Placental pericyte (primary cell): ENCODE measurements at places on chromosomes 4 and X. TPM values are rescaled to one million over a fixed set of nuclear protein-coding genes. Genes with fewer than 3 reads are reported as not detected.

DDX53 gene
- 0.22 TPM in 1 of 2 replicates, not detected in the other for total RNA-seq

GPC4 gene
- total RNA-seq, result under 0.01 TPM in 2 replicates

RBM3 gene
- 367 and 438 TPM in 2 replicates for total RNA-seq

LAGE3 gene
- total RNA-seq, result 15.7 and 20.4 TPM in 2 replicates

HELT gene
- not detected in 2 replicates for total RNA-seq

WDR17 gene
- total RNA-seq, result 0.57 and 0.66 TPM in 2 replicates

TMEM144 gene
- total RNA-seq, result 2.2 and 4.3 TPM in 2 replicates

CFI gene
- 0.57 and 2.2 TPM in 2 replicates for total RNA-seq

HERC5 gene
- total RNA-seq, result 2.0 and 2.2 TPM in 2 replicates

ADH1C gene
- total RNA-seq, result not detected in 2 replicates

F8A3 gene
- total RNA-seq, result 0.44 and 2.3 TPM in 2 replicates

CFAP47 gene
- total RNA-seq, result not detected in 2 replicates

TLR10 gene
- 0.14 TPM in 1 of 2 replicates, not detected in the other for total RNA-seq

SLC10A4 gene
- total RNA-seq, result not detected in 2 replicates

ZNF827 gene
- 13.7 and 14.0 TPM in 2 replicates for total RNA-seq

LIMCH1 gene
- 0.72 and 20.4 TPM in 2 replicates for total RNA-seq

MAGED4B gene
- total RNA-seq, result 29.3 and 34.9 TPM in 2 replicates

CLDN22 gene
- total RNA-seq, result not detected in 2 replicates

GUCY1A1 gene
- 0.14 and 0.44 TPM in 2 replicates for total RNA-seq

PAGE4 gene
- not detected in 2 replicates for total RNA-seq

MSX1 gene
- total RNA-seq, result 3.3 and 18.5 TPM in 2 replicates

C1GALT1C1 gene
- total RNA-seq, result 21.2 and 45.1 TPM in 2 replicates

NDST4 gene
- total RNA-seq, result not detected in 2 replicates
